ENCODE measurements at places on chromosomes 1 and 21.

DNA sequence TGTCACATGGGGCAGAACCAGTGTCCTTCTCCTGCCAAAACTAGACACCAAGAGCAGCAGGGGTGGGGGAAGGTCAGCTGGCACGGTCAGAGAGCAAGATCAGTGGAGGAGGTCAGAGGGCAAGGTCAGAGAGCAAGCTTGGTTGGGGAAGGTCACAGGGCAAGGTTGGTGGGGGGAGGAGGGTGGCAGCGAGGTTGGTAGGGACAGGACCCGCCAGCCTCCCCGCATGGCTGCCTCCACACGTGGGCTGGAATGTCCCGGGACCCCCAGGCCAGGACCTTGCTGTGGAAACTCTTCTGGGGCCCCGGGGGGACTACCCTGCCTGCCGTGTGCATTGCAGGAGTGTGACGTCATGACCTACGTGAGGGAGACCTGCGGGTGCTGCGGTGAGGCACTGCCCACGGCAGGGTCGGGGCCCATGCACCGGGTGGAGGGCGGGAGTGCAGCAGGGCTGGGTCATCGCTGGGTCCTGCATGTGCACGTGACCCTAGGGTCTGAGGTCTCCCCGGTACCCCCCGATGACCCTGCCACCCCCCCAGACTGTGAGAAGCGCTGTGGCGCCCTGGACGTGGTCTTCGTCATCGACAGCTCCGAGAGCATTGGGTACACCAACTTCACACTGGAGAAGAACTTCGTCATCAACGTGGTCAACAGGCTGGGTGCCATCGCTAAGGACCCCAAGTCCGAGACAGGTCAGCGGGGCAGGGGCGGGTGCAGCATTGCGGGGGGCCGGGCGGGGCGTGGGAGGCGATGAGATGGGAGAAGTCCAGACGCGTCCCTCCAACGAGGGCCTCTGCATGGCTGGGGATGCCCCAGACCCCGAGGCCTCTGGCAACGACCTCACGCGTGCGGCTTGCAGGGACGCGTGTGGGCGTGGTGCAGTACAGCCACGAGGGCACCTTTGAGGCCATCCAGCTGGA, 27.3 kb downstream of the COL6A2 start:
- DNase-seq = no peak

GRCh38 chr1:220271706-220272046, 577 bp downstream of the RAB3GAP2 start:
- no peak for DNase-seq

DNA sequence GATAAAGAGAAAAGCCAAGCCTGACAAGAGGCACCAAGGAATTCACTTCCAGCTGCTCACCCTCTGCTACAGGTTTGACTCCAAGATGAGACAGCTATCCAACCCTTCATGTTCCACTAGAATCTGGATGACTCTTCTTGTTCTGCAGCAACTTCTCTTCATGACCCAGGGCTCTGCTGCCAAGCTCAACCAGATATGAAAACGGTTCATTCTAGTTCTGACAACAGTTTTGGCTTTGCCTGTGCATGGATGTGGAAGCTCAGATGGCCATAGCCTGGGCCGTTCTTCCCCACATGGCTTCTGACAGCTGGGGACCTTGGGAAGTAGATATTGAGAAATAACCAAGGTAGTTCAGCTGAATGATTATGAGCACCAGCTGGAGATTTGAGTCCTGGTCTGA, 13.7 kb downstream of the PI4KB start:
- DNase-seq = no peak

DNA sequence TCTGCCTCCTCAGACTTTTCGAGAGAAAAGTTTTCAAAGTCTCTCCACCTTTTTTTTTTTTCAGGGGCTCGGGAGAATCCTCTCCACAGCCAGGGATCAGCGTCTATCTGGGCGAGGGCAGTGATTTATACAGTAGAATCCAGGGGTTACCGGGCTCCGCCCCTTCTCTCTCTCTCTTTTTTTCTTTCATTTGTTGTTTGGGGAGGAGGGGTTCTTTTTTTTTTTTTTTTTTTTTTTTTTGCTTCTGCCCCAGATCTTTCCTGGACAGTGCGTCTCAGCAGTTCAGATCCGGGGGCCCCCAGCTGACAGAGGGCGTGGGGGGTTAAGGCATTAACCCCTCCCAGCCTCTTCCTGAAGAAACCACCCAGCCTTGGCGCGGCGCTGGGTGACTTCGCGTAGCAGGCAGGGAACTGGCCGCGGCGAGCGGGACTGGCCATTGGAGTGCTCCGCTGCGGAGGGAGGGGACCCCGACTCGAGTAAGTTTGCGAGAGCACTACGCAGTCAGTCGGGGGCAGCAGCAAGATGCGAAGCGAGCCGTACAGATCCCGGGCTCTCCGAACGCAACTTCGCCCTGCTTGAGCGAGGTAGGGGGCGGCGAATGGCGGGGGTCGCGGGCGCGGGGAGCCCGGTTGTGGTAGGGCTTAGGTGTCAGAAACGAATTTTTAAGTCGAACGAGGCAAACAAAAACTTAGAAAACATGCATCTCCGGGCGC, at the start of gene S1PR1:
Gene S1PR1 (plus strand): TSS at position 504 of the 713 bp plus-strand sequence. CDS start 1,966 bp downstream, outside the sequence.
- no peak for DNase-seq

GRCh38 chr1:76238094-76238628, 163.6 kb downstream of the ST6GALNAC3 start:
- DNase-seq = no peak

GRCh38 chr1:2594001-2594640, 7.5 kb downstream of the PRXL2B start:
- no peak for DNase-seq

DNA sequence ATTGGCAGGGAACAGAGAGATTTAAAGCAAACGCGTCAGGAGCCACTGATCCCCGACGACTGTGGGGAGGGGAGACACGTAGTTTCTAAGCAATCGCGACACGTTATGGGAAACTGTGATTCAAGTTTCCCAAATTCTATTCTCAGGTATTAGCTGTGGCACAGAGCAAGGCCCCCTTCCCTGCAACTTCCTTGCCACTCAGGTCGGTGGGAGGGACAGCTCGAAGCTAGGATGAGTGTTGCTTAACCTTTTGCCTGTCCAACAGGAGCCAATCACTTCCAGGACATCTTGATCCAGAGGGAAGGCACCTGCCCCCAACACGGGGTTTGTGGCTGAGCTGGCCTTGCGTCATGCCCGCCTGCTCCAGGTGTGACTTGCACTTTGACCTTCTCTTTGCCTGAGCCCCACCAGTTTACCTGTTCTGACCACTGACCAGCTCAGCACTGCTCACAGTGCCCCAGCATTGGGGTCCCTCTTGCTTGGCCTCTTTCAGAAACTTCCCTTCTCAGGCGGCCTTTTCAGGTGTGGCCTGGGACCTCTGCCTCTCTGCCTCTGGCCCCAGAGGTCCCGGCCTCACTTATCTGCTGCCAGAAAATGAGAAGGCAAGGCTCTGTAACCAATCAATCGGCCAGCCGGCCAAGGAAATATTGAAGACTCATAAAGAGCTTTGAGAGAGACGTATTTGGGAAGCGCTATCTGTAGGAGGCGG, 24.6 kb downstream of the TEX35 start:
- no peak for DNase-seq

- DNase-seq = no peak
Measured at GRCh38 chr1:217379336-217379735, 251.6 kb downstream of the GPATCH2 start.

DNA sequence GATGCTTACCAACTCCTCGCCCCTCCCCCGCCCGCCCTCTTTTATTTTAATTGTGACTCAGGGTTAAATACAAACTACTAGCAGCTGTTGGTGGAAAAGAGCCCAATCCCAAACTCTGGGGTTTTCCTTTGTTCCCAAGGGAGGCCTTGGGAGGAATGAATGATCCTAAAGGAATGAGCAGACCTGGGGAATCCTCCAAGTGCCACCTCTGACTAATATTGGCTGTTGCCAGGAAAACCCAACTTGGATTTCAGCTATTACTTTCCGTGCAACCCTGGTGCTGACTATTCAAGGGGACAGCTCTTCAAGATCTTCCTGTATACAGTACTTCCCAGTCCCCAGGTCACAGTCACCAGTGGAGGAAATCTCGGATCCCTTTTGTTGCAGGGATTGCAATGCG, 1.3 kb upstream of the S100A10 start:
- no peak for DNase-seq

DNA sequence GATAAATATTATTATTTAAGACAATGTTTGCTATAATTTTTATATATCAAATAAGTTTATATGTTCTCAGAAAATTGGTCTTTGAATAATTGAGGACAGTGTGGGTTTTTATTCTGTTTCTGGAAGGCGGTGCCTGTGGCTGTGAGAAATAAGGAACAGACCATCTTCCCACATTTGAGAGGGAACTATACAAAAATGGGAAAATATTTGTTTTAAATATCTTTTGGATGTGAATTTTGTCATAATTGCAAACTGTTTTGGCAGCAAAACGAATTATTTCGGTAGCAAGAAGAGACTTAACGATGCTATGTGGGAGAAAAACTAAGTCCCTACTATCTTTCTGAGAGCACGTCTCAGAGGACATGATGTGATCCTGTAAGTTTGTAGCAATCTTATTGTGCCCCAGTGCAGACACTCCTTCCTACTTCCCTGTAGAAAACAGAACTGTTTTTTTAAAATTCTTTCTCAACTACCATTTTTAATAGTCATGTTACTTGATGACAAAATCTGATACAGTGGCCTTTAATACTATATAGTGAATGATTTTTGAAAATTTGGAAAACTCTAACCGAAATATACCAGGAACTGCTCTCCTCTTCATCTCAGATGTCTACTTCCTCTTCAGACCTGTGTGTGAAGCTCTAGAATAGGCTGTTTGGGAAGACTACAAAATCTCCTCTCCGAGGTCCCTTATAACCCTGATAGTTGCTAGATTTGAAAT, 25.4 kb downstream of the PTPRC start:
- no peak for DNase-seq

DNA sequence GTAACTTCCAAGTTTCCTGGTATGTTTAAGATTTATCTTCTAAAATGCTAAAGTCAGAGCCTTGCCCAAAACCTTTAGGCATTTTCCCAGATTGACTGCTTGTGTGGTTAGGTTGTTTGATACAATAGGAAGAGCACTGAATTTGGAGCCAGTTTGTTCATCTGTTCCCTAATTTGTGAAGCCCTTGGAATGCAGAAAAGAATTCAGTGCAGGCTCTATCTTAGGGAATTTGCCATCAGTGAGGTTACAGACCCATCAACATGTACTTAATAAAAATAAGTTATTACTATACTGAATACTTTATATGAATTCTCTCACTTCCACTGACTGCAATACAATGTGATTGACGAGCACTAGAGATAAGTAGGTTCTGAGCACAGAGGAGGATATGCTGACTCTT, 120.2 kb downstream of the PIK3R3 start:
- no peak for DNase-seq

GRCh38 chr1:156666862-156667609, 10.2 kb downstream of the NES start:
- DNase-seq = no peak

GRCh38 chr1:14954210-14954609, 199.3 kb upstream of the TMEM51 start:
- no peak for DNase-seq

- DNase-seq = peak; percentile 80
Measured at GRCh38 chr1:100360790-100361510, 8.6 kb downstream of the CDC14A start.

DNA sequence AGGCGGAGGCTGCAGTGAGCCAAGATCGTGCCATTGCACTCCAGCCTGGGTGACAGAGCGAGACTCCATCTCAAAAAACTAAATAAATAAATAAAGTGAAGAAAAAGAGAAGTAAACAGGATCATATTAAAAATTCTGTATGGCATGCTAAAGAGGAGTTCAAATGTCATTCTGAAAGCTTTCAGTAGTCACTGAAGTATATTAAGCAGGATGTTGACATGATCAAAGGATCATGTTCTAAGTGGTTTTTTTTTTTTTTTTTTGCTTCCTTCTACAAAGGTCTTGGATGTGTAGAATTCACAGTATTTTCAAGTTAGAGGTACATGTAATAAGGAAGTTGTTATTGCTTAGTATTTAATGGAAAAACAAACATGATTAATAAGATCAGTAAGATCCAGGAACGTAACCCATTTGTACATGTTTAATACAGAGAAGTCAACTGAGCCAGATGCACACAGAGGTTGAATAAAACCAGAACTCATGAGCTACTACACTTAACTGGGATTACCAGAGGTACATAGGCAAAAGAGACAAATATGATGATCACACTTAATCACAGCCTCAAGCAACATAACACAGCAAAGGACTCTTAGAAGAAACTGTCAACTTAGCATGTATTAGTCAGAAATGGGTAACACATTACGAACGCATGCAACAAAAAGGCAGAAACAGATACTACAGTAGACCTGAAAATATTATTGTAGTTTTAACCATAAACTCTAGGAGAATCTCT, 12.2 kb downstream of the CDC42BPA start:
- no peak for DNase-seq

GRCh38 chr1:162091681-162092524, 22.4 kb downstream of the NOS1AP start:
- DNase-seq = no peak

- DNase-seq = no peak
Measured at GRCh38 chr1:47507881-47508701, 70.2 kb downstream of the FOXD2 start.

DNA sequence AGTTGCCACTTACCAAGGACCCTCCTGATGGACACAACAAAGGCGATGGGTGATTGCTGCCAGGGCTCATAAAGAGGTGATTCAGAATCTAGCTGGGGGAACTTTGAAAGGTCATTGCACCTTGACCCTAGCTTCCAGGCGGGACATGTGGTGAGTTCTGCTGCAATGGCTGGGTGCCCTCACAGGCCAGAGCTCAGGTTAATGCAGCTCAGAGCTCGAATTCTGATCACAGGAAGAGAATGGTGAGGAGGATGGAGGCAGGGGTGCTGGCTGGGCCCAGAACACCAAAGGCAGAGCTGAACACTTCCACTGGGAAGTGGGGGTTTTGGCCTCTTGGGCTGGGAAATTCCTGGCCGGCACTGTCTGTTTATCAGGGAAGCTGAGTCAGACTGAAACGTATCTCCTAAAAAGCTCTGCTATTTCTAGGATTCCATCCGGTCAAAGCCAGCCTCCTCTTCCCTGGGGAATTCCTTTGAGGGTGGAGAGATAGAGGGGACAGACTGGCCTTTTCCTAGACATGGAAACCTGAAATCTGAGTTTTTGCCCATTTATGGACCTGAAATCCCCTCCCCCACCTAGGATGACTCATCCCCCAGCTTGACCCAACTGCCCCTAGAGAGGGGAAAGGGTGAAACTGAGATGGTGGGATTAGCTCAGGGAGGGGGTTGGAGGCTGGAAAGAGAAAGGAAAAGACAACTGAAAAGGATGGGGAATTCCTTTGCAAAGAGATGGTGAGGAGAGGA, 27.2 kb downstream of the NUAK2 start:
- DNase-seq = no peak

GRCh38 chr1:161209790-161210409, 5.2 kb upstream of the FCER1G start:
- peak; percentile 9 for DNase-seq

DNA sequence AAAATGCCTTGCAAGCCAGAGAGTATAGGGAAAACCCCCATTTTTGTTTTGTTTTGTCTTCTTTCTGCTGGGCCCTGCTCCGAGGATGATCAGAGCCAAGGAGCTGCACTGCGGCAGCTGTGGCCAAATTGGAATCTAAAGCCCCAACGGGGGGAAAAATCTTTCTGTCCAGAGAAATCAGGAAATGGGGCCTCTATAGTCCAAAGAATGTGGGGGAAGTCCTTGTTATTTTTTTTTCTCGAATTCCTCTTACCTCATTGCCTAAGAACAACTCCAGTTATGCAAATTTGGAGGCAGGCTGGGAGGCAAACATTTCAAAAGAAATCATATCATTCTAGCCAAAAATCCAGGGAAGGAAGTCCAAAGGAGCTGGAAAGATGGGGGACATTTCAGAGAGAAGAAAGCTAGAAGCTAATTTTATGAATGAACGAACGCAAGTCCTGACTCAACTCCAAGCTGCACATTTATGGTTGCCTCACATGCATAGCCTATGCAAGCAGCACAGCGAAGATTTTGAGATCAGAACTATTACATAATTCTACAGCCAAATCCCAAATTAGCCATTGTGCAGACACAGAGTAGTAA, 263.2 kb downstream of the KCTD3 start:
- no peak for DNase-seq

All from NCI-H446 treated with DMSO at 0.1 percent for 48 hours (cell line).